ENCODE measurements at places on chromosomes 3 and 15.

DNA sequence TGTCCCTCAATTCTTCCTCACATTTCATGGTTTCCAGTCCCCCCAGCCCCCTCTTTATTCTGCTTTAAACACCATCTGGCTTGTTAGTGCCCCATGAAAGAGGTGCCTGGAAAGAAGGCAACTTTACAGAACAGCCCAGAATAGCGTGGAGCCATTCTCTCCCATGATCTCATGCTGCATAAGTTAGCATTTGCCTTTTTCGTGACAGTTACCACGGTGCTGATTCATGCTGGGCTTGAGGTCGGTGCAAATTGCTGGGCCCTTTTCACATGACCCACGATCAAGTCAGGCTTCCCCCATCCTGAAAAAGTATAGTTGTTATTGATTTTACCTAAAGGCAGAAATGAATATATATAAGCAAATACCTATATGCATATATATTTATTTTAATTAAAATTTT is 29.6 kb downstream of the SQOR start:
- no peak for DNase-seq

- DNase-seq = no peak
Measured at GRCh38 chr3:27802849-27803248, 80.7 kb upstream of the EOMES start.

DNA sequence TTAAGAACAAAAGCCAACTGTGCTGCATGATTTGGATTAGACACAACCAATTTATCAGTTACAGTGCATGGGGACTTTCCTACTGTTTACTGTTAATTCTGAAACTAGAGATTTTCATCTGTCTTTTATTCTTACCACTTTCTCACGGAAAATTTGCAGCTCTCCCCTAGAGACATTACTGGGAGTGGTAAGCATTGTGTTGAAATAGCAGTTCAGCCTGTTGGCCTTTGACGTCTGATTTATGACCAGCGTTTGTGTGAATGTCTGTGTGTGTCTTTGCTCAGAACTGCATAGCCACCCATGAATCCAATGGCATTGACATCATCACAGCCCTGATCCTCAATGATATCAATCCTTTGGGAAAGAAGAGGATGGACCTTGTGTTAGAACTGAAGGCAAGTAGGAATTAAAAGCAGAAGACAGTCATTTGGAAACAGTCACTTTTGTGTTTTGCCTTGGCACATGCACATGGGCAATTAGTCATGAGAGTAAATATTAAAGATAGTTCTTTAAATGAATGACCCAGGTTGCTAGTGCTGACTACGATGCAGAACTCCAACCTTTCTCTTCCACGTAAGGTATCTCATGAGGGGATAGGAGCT is 202.2 kb upstream of the BHLHE40 start:
- DNase-seq = no peak

DNA sequence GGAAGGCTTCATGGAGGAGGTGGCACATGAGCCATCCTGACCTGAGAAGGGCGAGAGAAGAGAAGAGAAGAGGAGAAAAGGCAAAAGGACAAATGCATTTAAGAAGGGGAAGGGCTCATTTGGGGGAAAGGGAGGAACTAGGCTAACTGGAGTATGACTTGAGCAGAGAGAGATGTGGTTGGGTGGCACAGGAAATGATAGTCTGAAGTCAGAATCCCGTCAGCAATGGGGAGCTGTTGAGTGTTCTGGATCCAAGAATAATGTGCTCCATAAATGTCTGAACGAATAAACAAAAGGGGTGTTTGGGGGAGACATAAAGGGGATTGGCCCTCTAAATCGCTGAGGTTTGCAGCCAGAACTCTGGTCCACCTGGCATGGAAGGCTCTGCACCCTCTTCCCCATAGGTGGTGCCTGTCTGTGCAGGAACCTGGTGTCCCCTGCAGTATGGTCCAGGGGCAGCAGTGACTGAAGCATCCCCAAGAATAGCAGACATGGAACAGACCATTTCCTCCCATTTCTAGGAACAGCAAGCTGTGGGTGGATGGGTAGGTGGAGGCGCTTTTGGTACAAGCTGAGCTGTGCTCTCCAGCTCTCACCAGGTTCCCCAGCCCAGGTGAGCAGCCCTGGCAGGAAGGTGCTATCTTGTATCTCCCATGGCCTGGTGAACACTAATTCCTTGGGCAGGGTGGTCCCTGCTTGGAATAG is 15.2 kb downstream of the CORO2B start:
- no peak for DNase-seq

DNA sequence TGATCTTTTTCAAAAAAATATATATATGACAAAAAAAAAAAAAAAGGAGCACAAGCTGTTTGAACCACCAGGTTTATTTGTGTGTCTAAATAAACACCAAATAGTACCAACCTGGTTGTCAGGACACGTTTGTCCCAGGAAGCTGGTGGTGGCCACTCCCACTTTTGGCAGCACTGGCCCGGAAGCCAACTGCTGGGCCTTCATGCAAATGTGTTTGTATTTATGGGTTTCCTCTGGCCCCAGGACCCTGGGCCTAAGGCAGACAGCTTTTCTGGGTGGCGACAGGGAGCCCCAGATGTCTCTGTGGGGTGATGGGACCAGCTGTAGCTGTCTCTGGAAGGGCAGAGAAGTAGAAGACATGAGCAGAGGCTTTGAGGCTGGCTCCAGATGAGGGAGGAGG is 31.6 kb downstream of the PRKCD start:
- no peak for DNase-seq

DNA sequence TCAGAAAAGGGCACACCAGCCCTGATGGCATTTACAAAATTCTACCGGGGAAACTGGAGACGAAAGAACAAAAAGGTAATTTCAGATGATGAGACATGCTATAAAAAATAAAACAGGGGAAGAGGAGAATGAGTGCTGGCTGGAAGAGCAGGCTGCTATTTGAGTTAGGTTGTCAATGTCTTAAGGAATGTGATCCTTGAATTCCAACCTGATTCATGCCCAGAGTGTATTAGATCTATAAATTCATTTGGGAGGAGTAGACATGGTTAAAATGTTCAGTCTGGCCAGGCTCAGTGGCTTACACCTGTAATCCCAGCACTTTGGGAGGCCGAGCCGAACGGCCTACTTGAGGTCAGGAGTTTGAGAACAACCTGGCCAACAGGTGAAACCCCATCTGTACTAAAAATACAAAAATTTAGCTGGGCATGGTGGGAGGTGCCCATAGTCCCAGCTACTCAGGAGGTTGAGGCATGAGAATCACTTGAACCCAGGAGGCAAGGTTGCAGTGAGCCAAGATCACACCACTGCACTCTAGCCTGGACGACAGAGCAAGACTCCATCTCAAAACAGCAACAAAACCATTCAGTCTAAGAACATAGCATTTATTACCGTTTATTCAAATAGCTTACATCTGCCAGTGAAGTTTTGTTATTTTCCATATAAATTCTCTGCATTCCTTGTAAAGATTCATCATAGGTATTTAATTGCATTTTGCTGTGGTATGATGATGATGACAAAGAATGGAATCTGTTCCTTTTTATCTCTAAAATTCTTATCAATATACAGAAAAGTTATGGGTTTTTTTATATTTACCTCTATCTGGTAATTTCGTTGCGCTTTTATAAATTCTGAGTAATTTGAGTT is 126.7 kb upstream of the NR2E3 start:
- no peak for DNase-seq

- DNase-seq = no peak
Measured at GRCh38 chr3:56811546-56812202, 9.9 kb upstream of the ARHGEF3 start.

DNA sequence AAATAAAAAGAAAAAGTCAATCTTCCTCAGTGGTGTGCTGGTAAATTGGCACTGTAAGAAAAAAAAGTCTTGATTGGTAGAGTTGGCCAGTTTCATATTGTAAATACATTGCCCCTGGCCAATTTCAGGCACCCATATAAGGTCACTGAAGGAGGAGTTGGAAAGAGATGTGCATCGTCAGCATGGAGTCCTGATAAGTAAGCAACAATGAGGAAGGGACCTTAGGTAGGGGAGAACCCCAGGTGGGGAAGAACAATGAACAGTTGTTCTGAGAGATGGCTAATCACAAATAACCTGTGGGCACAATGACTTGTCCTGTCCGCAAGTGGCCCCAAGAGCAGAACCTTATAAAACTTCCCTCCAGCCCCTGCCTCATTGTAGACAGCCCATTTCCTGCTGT is 8.6 kb upstream of the CYP8B1 start:
- no peak for DNase-seq

DNA sequence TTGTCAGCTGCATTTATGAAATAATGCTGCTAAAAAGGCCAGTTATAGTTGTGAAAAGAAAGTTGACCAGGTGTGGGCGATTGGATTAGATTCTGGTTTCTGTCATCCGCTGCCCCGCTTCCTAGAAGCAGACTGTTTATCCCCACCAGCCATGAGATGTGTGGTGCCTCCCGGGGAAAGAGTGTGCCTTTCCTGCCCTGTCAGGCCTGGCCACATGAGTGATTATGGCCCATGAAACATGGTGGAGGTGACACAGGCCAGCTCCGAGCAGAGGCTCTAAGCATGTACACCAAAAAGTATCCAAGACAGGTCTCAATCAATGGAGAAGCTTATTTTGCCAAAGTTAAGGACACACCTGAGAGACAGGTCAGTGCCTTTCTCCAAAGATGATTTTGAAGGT is 85.4 kb upstream of the ABHD2 start:
- DNase-seq = no peak

- DNase-seq = no peak
Measured at GRCh38 chr15:57477736-57478522, 101.6 kb downstream of the CGNL1 start.

GRCh38 chr3:38824349-38824748 is 8.3 kb upstream of the SCN10A start:
- no peak for DNase-seq

DNA sequence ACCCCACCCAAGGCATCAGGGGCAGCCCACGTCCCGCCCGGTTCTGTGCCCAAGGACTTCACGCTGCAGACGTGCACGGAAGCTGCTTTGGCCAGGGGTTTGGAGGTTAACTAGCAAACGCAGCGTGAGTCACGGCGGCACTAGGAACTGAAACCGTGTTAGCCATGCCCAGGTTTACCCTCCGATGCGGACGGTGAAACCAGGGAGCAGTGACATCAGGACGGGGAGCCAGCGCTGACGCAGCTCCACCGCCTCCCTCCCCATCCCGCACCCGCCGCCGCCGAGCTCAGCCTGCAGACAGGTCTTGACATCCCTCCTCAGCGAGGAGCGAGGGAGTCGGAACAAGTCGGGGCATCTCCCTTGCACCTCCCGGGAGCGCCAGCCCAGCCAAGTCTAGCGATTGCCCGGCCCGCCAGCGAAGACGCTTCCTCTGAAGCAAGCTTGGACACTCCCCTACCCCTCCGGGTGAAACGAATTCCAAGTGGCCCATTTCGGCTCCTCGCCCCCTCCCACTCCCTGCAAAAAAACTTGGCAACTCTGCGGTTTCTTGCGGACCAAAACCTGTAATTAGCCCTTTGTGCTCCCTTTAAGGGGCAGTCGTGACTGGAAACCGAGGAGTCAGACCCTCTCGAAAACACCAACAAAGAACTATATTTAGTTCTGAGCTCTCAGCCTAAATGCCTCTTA is 1.4 kb upstream of the RAP2B start:
- DNase-seq = peak; percentile 73
